ENCODE measurements at places on chromosomes 11 and 22. TPM values are rescaled to one million over a fixed set of nuclear protein-coding genes. Genes with fewer than 3 reads are reported as not detected.

PDE3B gene
- total RNA-seq, result 14.9 TPM

NAALAD2 gene
- total RNA-seq, result 0.25 TPM

XPNPEP3 gene
- total RNA-seq, result 29.3 TPM

SLC22A8 gene
- total RNA-seq, result not detected

WDR74 gene
- 17.6 TPM for total RNA-seq

FGF3 gene
- total RNA-seq, result not detected

CHRM1 gene
- not detected for total RNA-seq

IL17REL gene
- not detected for total RNA-seq

FXYD6 gene
- total RNA-seq, result 4.9 TPM

RIBC2 gene
- total RNA-seq, result not detected

PAMR1 gene
- total RNA-seq, result 3.4 TPM

KCNQ1 gene
- total RNA-seq, result 1.7 TPM

REXO2 gene
- total RNA-seq, result 25.8 TPM

CCDC81 gene
- 0.12 TPM for total RNA-seq

Data from right lobe of liver (tissue), 6 donors.